ENCODE measurements at places on chromosomes 1 and 21.

GRCh38 chr21:45291613-45292398 is 4.1 kb upstream of the POFUT2 start:
- no peak for DNase-seq

- DNase-seq, result peak; percentile 95
These were observed 2.7 kb downstream of the DISP1 start for GRCh38 chr1:222817529-222817928.

- no peak for DNase-seq
These were observed 12.2 kb downstream of the UBR4 start for GRCh38 chr1:19197845-19198244.

GRCh38 chr1:23555986-23556634 is 3.2 kb downstream of the ID3 start:
- peak; percentile 96 for DNase-seq

DNA sequence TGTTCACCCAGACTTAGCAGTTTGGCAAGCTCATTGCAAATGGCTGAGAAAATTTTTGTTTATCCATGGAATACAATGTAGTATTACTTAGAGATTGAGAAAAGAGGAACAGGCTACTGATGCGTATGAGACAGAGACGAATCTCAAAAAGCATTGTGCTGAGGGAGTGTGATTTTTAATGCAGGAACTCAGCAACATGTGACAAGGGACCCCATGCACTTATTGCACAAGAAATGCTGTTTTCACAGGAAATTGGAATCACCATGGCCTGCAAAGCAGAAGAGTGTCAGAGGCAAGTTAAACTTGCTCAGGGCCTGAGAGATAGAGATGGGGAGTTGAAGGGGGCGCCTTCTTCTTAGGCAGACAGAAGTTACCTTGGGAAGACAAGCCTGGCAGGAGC is 32.6 kb upstream of the TLR5 start:
- no peak for DNase-seq

DNA sequence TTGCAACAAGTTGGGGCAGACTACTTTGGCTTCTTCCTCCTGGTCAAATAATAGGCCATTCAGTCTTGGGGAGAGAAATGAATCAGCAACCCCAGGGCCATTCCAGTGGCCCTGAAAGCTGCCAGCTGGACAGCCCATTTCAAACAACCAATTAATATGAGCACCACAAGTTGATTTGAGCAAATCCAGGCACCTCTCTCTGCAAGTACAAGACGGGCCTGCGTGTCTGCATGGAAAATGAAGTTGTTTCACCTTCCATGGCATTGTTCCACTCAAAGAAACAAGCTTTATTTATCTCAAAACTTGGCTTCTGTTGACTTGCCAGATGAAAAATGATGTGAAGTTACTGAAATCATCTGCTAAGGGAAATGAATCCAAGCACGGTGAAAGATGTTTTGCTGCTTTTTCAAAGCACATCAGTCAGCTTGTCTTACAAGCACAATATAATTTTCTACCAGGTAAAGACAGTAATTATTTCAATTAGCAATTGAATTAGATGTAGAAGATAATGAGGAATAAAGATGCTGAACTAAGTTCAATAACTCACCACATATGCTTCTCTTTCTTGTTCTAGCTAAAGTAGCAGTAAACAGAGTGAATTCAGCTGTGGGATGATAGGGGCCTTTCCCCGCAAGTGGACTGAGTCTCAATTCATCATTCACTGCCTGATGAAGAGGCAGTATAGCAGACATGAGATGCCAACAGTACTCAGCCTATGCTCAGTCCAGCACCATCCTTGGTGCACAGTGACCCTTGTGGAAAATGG is 95.2 kb upstream of the SSX2IP start:
- DNase-seq, result no peak

GRCh38 chr1:42128499-42128898 is 24.7 kb upstream of the GUCA2B start:
- no peak for DNase-seq

DNA sequence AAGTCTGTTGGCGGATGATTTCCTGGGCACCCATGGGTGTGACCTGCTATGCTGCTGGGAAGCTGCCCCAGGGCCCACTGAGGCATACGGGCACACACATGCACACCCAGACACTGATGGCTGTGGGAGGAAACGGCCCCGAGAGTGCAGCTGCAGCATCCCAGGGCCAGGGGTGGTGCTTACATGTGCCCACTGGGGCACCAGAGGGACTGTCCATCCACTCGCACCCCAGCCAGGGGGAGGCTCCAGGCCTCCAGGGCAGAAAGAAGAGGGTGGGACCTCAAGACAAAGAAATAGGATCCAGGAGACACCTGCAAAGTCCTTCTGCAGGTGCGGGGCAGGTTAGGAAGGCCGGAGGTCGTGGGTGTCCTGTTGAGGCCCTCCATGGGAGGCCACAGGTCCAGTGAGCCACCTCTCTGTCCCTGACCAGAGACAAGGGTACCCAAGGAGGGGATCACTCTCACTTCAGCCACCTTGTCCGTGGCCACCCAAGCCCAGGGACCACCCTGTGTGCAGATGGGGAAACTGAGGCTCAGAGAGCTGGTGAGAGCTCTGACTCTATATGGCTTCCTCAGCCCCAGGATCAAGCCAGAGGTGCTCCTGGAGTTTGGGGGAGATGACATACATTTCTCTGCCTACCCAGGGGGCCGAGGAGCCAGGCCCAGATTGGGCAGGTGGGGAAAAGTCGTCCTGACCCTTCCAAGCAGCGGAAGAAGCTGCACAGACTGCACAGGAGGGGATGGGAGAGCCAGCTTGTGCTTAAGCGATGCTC is 57.1 kb downstream of the WNT9A start:
- no peak for DNase-seq

- DNase-seq, result no peak
These were observed 48.8 kb upstream of the CAMK1G start for GRCh38 chr1:209534496-209535250.

- peak; percentile 57 for DNase-seq
These were observed 5.2 kb downstream of the FOXD3 start for GRCh38 chr1:63327417-63328054.

DNA sequence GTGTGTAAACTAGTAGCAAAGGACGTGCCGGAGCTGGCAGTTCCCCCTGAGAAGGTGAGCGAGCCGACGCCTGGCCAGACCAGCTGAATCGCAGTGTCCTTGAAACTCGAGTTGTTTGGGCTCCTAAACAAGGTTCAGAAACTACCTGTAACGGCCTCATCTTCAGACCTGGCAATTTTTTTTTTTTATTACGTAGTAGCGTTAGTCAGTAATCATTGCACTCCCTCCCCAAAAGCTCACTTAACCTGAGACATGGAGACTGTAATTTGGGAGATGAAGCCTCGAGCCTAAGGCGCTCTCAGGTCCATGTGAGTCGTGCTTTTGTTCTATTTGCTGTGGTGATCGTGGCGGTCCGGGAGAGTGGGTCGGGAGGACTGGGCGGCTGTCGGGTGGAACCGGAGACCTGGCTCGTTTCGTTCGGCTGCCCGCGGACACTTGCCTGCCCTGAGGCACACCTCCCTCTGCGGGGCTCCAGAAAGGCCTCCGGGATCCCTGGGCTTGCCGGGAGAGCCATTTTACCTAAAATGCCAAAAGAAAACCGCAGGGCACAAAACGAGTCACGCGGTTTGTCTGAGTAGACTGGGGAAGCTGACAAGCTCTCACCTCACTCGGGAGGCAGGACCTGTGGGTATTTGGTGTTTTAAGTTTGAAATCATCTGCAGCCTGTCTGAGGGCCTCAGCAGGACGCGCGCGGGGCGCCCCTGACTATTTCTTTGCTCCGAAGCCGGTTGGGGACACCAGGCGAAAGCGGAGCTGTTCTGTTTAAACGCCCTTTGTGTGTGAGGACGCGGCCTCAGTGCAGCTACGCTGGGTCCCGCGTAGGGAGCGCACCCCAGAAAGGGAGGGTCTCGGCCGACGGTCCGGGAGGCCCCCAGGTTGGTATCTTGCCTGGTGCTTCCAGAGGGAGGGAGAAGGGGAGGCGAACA is 722 bp downstream of the LHX8 start:
- no peak for DNase-seq

DNA sequence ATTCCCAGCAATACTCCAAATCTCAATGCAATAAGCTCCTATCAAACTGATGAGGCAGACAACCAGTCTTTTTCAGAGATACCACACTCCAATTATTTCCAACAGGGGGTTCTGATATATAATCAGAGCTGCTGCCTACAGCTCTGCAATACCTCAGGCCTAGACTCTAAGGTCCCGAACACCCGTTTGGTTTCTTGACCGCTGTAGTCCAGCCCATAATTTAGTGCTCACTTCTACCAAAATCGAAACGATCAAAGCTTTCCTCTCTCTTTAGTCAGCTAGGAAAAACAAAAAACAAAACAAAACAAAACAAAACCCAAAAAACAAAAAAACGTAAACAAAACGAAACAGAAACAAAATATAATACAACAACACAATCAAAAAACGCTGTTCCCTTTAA is 453.0 kb downstream of the NEGR1 start:
- DNase-seq, result no peak

- no peak for DNase-seq
These were observed 55.5 kb upstream of the TLR5 start for GRCh38 chr1:223198628-223198965.

- no peak for DNase-seq
These were observed 32.4 kb downstream of the ERICH3 start for GRCh38 chr1:74641161-74641560.

- DNase-seq, result no peak
These were observed 682 bp upstream of the RWDD3 start for GRCh38 chr1:95233319-95233736.

DNA sequence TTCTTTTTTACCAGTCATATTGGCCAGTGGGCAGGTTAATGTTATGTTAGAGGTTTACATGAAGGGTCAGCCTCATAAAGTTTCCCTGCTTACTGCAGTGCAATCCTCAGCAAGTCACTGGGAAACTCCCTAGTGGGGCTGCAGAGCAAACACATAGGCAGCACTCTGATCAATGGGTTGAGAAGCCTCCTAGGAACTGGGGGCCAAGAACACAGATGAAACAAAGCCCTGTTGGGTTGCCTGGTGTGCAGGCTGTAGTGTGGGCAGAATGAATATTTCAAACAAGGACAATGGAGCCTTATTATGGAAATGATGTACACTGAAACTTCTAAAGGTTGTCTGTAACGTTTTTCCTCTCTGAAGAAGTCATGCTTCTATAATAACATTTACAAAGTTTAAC is 431.6 kb upstream of the PTBP2 start:
- DNase-seq, result no peak

DNA sequence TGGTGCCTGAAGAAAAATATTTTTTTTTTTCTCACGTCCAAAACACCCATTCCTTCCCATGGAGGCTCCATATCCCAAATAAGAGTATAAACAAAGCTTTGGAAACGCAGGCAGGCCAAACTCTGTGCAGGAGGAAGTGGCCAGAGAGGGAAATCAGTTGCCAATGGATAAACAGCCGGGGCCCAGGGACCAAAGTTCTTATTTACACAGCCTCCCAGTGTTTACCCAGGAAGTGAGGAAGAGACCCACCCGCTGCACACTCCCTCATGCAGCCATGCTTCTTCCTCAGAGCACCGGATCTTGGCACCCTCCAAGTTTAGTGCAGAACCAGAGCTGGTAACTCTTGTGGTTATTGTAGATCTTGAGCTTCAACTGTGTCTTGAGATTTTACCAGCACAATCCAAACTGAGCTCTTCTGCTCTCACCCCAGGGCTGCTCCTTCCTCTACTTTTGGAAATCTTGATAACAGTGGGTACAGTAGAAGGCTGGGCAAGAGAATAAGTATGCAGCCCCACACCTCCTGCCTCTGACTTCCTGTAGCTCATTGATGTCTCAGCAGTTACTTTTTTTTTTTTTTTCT is 14.2 kb downstream of the MARCKSL1 start:
- peak; percentile 15 for DNase-seq

GRCh38 chr1:159084152-159084551 is 7.6 kb upstream of the AIM2 start:
- DNase-seq, result no peak

DNA sequence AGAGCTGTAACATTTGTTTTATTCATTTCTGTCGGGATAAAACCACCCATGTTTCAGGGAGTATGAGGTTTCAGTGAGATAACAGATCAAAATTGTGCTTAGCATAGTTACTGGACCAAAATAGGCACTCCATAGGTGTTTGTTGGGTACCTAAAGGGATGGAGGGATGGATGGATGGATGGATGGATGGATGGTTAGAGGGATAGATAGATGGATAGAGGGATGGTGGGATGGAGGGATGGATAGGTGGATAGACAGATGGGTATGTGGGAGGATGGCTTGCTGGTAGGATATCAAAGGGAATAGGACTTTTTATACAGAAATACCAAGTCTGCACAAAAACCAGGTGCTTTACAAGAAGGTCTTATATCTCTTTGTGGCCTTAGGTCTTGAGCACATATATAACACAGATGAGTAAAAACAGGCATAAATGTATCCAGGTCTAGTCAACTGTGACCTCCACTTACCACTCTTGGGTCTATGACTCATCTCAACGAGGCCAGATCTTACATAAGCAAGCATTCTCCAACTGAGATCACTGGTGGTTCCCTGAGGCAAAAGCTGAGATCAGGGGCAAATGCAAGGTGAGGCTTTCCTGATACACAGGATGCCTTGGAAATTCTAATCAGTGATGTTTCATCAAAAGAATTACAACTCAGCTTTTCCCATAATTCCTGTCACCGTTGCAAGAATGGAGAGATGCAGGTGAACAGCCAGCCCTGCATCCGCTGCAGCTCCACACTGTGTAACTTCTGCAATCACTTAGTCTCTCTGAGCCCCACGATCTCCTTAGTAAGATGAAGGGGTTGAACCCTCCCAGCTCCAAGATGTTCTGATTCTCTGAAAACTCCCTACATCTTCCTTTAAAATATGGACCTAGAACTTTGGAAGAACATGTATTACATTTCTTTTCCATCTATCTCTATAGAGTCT is 32.0 kb downstream of the PTAFR start:
- peak; percentile 81 for DNase-seq

DNA sequence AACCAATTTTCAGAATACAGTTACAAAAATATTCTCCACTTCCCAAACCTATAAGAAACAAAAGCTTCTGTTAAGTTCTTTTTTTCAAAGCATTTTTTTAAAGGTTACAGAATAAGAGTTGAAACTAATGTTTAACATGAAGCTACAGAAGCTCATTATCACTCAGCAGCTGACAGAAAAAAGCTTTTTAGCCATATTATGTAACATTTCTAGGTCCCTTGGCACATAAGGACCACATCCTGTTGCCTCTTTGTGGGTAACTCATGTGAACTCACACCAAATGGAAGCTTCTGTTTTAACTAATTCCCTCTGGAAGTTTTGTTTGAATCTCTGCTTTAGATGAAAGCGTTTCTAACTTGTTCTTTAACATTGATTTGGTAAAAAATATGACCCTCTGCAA is 242.5 kb upstream of the TMPRSS15 start:
- DNase-seq, result no peak

- DNase-seq, result no peak
These were observed 207.7 kb downstream of the PTPRC start for GRCh38 chr1:198846556-198846955.

- DNase-seq, result no peak
These were observed 13.2 kb upstream of the SCYL3 start for GRCh38 chr1:169906938-169907337.

- DNase-seq, result no peak
These were observed 49.6 kb downstream of the RUNX1 start for GRCh38 chr21:34999397-34999941.

All from RCC 7860 (cell line).